ENCODE measurements at places on chromosomes 13 and 19.

- no peak for DNase-seq
These were observed 8.8 kb upstream of the SWSAP1 start for GRCh38 chr19:11365557-11366117.

DNA sequence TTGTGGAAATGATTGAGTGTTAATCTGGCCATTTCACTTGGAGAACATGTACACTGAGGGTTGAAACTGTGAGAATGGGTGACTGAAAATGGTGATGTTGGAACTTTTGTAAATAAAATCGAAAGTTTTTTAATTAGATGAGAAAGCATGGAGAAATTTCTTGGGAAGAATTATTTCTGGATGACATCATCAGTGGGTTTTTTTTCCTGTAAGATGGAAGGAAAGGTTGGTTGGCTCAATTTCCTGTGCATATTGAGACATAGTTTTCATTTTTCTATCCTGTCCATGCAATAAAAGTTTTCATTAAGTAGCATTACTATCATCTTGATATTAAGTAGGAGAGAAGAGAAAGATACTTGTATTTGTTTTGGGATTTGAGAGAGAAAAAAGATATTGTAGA, 120.6 kb upstream of the HTR2A start:
- peak; percentile 44 for DNase-seq

GRCh38 chr13:42892760-42893159, 99.3 kb downstream of the EPSTI1 start:
- peak; percentile 72 for DNase-seq

- no peak for DNase-seq
These were observed 19.8 kb upstream of the ATP11A start for GRCh38 chr13:112669881-112670499.

GRCh38 chr13:24341439-24341838, 32.1 kb downstream of the C1QTNF9 start:
- peak; percentile 78 for DNase-seq

GRCh38 chr19:5290336-5291262, 50.0 kb downstream of the PTPRS start:
- no peak for DNase-seq

GRCh38 chr19:44579663-44580365, 33.5 kb upstream of the IGSF23 start:
- DNase-seq = no peak

DNA sequence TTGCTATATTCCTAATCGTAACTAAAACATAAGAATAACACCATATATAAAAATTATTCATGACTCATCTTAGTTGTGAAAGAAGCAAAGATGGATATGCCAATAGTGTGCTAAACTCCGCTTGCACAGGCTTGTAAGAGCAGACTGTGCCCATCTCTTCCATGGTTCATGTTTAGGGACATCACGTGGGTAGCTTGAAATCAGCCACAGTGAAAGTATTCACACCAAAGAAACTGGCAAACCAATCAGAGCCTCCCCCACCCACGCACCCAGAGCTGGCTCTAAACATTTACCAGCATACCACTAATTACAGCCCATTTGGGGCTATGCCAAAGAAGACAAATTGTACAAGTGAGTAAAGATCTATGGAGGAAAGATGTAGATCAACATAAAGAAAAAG, 147.5 kb downstream of the DIAPH3 start:
- DNase-seq = no peak

DNA sequence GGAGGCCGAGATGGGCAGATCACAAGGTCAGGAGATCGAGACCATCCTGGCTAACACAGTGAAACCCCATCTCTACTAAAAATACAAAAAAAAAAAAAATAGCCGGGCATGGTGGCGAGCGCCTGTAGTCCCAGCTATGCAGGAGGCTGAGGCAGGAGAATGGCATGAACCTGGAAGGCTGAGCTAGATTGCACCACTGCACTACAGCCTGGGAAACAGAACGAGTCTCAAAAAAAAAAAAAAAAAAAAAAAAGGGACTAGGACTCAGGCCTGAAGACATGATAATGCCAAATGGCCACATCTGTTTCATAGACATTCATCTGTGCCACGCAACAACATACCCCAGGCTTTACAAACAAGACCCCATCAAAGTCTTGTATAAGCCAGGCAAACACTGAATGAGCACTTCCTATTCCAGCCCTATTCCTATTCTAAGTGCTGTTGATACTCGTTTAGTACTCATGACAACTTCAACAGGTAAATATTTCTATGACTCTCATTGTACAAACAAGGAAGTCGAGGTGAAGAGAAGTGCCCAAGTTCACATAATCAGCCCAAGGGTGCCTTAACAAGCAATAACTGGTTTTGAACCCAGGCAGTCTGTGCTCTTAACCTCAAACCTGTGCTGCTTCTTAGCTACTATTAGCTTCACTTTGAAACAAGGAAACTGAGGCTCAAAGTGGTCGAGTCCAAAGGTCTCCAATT, 1.7 kb downstream of the B9D2 start:
- DNase-seq = no peak

DNA sequence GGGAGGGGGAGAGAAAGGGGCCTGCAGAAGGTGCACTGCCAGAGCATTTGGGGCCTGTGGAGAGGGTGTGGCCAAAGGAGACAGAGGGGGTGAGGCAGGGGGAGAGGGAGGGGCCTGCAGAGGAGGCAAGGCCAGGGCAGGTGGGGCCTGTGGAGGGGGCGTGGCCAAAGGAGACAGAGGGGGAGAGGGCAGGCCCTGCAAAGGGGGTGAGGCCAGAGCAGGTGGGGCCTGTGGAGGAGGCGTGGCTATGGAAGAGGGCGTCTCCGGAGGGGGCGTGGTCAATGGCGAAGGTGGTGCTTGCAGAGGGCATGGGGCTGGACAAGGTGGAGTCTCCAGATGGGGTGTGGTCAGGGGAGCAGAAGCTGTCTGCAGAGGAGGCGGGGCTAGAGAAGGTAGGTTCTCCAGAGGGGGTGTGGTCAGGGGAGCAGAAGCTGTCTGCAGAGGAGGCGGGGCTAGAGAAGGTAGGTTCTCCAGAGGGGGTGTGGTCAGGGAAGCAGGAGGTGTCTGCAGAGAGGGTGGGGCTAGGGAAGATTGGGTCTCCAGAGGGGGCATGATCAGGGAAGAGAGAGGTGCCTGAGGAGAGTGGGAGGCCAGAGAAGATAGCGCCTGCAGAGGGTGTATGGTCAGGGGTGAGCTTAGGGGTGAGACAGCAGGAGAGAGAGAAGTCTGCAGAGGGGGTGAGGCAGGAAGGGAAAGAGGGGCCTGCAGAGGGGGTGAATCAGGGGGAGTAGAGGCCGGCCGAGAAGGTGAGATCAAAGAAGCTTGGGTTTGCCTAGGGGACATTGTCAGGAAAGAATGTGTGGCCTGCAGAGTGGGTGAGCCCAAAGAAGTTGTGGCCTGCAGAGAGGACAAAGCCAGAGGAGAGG, 3.4 kb downstream of the PRR36 start:
- no peak for DNase-seq

GRCh38 chr13:51243832-51244231, 21.6 kb downstream of the FAM124A start:
- no peak for DNase-seq

DNA sequence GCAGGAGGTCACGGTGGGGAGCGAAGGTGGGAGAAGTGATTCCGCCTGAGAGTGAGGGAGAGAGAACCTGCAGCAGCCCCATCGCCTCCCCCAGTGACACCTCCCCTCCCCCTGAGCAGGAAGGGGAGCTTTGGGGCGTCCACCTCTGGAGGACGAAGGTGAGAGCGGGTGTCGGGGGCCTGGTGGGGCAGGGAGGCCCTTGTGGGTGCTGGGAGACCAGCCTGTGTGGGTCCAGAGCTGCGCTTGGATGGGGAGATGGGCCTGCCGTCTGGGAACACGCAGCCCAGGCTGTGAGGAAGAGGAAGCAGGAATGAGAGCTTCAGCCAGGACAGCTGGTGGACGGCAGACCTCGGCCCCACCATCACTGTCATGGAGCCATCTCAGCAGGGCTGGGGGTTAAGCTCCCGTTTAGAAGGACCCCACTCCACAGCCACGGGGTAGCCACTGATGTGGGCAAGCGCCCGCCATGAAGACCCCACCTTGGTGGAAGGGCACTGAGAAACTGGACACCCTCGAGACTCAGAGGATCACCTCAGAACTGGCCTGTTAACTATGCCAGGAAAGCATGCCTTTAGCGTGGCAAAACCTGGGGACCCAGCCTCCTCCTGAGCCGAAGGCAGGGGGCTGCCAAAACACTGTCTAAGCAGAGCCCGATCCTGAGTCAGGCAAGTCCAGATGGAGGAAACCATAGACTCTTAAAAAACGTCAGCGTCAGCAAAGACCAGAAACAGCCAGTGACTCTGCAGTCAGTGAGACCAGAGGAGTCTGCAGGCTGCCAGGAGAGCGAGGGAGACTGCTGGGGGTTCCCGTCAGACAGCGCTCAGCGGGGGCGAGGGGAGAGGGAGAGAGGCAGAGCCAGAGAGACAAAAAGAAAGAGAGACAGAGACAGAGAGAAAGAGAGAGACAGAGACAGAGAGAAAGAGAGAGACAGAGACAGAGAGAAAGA, 6.4 kb upstream of the PROZ start:
- DNase-seq = peak; percentile 60

- DNase-seq = no peak
These were observed 1.4 kb downstream of the TDRD3 start for GRCh38 chr13:60398379-60398891.

GRCh38 chr13:52738719-52739467, 727 bp downstream of the CNMD start:
- no peak for DNase-seq

GRCh38 chr13:46629811-46630413, 76.9 kb downstream of the LRCH1 start:
- DNase-seq = no peak

- peak; percentile 78 for DNase-seq
These were observed 870 bp downstream of the ZNF44 start for GRCh38 chr19:12293777-12294248.

- DNase-seq = peak; percentile 59
These were observed 673 bp downstream of the ZNF486 start for GRCh38 chr19:20167651-20168122.

- peak; percentile 58 for DNase-seq
These were observed 164.2 kb downstream of the DLEU7 start for GRCh38 chr13:50679321-50679720.

DNA sequence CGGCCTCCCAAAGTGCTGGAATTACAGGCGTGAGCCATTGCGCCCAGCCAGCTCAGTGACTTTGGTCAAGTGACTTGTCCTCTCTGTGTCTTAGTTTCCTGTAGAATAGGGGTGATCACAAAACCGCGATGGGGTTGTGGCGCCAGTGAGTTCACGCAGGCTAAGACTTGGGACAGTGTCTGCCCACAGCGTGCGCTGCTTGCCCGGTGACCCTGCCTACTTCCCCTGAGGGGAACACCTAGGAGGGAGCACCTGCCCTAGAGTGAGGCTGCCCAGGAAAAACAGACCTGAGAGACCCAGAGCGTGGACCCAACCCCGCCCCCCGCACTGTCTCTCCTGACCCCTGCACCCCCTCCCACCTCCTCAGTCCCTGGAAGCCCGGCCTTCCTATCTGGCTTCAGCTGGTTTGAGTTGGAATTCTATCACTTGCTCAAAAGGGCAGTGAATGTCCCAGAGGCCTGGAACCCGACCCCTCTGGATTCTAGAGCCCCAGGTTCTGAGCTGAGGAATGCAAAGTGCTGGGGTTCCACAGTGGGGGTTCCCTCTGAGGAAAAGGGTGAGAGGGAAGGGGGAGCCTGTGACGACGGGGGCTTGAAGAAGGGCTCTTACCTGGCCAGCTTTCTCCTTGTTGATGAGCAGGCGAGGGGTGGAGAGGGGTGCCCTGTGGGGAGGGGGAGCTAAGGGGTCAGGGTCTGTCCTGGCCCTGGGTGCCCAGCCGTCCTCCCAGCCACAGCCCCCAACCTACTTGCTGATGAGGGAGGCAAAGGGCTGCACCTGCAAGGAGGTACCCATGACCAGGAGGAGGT, 2.2 kb upstream of the RINL start:
- no peak for DNase-seq

GRCh38 chr19:45352914-45353796, 12.6 kb downstream of the KLC3 start:
- no peak for DNase-seq

DNA sequence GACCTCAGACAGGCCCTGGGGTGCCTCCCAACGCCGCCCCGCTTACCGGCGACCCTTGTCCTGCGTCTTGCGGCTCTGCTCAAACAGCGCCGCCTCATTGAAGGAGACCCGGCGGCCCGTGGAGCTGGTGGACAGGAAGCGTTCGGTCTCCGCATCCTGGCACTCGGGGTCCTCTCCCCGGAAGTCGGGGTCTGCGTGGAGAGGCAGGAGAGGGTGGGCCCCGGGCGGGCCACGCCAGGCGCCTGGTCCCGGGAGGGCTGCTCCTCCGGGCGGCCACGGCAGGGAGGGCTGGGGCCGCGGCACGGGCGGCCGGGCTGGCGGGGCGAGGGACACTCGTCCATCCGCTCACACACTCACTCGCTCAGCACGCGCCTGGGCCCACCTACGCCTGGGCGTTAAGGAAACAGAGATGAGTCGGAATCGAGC, 2.8 kb downstream of the CBARP start:
- no peak for DNase-seq

DNA sequence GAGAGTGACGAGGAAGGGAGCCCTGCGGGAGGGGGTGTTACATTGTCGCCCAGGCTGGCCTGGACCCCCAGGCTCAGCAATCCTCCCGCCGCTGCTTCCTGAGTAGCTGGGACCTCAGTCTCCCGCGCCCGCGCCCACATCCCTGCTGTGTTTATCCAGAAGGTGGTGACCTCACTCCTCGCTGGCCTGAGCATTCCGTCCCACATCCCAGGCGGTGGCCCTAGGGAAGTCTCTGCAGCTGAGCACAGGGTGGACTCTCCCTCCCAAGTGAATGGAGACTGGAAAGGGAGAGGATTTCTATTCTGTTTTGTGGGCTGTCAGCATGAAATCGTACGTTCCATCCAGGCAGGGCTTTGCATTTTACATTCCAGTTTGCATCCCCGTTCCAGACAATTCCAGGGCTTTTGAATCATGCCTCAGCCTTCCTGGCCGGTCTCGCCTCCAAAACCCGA, 401 bp upstream of the ZNF765 start:
- peak; percentile 75 for DNase-seq

DNA sequence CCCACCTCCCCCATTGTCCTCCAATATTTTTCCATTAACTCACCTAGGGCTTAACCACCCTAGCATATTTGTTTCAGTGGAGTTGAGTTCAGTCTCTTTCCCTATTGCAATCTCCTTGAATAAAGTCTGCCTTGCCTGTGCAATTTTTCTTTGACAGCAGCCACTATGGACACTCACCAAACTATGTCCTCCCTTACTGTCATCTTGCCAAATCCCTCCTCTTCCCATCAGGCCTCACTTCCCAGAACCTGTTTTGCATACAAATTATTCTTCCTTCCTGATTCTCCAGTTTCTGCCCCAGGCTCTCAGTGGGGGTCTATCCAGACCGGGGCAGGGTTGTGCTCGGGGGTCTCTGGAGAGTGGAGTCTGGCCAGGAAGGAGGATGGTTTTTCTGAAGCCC, 2.2 kb upstream of the LYPD5 start:
- DNase-seq = no peak

Measured in foreskin fibroblast (primary cell).